Nephron progenitor cell (in vitro differentiated cells): ENCODE measurements at places on chromosomes 7 and 10.

DNA sequence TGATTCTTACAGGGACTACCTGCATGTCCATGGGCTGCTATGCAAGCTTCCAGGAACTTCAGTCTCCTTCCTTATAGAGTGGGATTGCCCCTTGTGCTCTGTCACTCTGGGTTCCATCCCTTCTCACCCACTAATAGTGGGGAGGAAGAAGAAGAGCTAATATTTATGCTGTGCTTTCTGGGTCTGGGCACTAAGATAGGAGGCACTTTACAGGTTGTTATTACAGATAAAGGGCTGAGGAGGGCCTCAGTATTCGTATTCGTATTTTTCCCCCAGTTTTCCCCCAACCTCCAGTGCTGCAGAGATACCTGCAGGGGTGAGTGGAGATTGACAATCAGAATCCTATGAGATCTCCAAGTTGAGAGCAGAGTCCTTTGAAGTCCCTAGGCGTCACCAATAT, 14.2 kb downstream of the HK1 start:
- no peak for DNase-seq

GRCh38 chr7:79341902-79342301, 111.6 kb downstream of the MAGI2 start:
- DNase-seq, result no peak

DNA sequence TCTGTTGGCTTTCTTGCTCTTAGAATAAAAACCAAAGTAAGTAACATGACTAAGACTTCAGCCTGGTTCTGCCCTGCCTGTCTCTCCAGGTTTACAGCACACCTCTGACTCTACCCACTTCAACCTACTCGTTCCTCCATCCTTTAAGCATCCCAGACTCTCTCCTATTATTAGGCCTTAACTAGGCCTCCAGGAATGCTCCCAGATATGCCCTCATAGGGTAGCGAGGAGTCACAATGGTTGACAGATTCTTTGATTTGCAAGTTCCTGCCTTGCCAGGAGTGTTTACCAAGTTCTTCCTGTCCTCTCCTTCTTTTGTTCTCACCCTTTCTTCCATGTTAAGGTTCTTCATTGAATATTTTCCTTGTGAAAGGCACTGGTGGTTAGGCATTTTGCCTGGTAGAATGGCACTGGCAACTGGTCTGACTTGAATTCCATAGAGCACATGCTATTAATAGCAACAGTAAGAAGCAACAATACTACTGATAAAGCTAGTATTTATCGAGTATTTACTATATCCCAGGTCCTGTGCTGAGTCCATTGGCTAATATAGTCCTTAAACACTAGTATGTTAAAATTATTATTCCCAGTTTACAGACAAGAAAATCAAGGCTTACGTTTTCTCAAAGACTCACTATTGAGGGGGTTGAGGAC, 327.9 kb upstream of the PRKCQ start:
- DNase-seq, result no peak

GRCh38 chr7:151592330-151592729, 72.6 kb upstream of the RHEB start:
- DNase-seq, result no peak

DNA sequence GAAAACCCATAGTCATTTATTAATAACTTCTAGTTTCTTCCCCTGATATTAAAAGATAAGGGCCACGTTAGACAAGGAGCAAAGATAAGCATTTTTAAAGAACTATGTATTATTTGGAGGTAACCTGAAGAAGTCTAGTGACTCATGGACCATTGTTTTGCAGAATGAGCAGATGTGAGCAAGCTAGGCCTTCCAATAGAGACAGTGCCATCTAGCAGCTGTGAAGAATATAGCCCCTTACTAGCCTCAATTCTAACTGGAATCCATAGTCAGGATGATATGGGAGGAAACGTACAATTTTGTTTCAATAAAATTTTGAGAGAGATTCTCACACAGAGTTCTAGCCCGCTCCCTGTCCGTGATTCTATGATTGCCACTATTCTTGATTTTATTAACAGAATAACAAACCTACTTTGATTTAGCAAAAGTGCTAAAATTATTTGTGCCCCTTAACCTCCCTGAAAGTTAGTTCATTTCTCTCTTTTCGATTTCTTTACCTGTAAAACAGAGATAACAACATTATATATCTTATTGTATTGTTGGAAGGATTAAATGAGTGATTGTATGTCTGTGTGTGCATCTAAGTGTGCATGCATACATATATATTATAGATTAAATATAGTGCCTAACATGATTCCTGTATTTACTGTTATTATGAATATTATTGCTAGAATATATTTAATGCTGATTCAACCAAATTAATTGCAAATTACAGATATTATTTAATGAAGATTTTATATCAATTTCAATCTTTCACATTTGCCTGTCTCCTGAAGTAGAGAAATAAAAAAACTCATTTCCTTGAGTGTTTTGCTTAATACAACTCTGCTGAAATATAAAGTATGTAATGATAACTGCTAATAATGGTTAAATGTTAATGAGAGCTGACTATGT, 22.7 kb downstream of the FAM237B start:
- no peak for DNase-seq

DNA sequence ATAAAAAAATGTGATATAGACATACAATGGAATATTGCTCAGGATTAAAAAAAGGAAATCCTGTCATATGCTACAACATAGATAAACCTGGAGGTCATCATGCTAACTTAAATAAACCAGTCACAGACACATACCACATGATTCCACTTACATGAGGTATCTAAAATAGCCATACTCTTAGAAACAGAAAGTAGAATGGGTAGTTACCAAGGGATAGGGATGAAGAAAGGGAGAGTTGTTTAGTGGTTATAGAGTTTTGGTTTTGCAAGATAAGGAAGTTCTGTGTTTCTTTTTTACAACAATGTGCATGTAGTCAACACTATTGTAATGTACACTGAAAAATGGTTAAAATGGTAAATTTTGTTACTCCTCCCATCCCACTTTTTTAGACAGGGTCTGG, 30.5 kb downstream of the BICC1 start:
- no peak for DNase-seq

DNA sequence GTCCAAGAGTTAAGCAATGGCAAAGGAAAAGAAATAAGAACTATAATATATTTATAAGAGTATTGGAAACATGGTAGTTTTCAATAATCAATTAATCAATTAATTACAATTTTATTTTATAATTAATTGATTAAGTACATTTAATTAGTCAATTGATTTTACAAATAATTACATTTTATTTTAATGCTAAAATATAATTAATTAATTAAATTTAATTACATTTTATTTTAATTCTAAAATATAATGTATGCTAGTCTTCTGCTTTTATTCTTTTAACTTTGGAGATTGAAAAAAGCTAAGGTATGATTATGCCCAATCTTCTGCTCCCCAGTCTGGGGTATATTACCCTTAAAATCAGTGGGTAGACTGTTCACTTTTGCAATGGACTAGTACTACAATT, 686.8 kb upstream of the LRRTM3 start:
- DNase-seq, result no peak

GRCh38 chr10:75000748-75001321, 110.6 kb upstream of the SAMD8 start:
- no peak for DNase-seq

GRCh38 chr10:26331371-26331770, 106.8 kb upstream of the APBB1IP start:
- no peak for DNase-seq

GRCh38 chr7:35495377-35495776, 199.6 kb downstream of the HERPUD2 start:
- DNase-seq, result no peak

DNA sequence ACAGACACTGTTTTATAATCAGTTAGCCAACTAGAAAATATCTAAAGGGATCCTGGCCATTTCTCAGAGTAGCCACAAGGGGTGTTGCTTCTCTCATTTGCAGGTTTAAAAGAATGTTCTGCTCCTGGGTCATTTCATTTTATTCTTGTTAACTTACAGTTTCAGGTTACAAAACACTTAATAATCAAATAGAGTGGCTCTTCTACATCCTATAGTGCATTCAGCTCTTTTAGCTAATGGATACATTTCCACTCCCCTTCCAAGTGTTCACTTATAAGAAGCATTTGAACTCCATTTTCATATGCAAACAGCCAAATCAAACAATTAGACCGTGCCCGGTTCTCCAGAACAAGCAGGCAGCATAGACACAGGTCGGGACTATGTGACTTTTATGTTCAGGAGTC, 117.5 kb downstream of the TRIL start:
- DNase-seq, result no peak

GRCh38 chr7:94190599-94191061, 186.5 kb upstream of the BET1 start:
- no peak for DNase-seq

GRCh38 chr10:131961047-131961776, 20.5 kb downstream of the BNIP3 start:
- DNase-seq, result no peak

GRCh38 chr10:73979809-73980433, 18.0 kb upstream of the VCL start:
- DNase-seq, result no peak

- no peak for DNase-seq
Measured at GRCh38 chr7:22992874-22993840, 20.8 kb downstream of the HYCC1 start.

GRCh38 chr7:114212721-114213429, 201.7 kb upstream of the FOXP2 start:
- no peak for DNase-seq

GRCh38 chr10:120643351-120643750, 186.3 kb downstream of the PLPP4 start:
- DNase-seq, result no peak

GRCh38 chr10:51031950-51032349, 42.3 kb upstream of the PRKG1 start:
- no peak for DNase-seq

GRCh38 chr7:77188731-77189437, 10.7 kb downstream of the FGL2 start:
- DNase-seq, result no peak

DNA sequence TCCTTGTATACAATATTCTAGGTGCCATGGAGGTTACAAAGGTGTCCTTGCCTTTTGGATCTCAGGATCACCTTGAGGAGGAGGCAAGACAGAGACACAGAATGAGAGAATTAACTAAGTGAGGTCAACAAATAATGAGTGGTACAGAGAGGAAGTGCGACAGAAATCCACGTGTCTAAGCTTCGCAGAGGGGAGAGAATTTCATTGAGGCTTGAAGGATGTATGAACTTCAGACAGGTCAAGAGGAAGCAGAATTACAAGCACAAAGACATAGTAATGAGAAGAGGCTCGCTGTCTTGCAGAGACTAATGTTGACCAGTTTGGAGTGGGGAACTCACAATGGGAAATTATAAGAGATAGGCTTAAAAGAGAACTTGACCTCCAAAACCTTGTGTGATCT, 308.7 kb downstream of the FRMD4A start:
- no peak for DNase-seq

DNA sequence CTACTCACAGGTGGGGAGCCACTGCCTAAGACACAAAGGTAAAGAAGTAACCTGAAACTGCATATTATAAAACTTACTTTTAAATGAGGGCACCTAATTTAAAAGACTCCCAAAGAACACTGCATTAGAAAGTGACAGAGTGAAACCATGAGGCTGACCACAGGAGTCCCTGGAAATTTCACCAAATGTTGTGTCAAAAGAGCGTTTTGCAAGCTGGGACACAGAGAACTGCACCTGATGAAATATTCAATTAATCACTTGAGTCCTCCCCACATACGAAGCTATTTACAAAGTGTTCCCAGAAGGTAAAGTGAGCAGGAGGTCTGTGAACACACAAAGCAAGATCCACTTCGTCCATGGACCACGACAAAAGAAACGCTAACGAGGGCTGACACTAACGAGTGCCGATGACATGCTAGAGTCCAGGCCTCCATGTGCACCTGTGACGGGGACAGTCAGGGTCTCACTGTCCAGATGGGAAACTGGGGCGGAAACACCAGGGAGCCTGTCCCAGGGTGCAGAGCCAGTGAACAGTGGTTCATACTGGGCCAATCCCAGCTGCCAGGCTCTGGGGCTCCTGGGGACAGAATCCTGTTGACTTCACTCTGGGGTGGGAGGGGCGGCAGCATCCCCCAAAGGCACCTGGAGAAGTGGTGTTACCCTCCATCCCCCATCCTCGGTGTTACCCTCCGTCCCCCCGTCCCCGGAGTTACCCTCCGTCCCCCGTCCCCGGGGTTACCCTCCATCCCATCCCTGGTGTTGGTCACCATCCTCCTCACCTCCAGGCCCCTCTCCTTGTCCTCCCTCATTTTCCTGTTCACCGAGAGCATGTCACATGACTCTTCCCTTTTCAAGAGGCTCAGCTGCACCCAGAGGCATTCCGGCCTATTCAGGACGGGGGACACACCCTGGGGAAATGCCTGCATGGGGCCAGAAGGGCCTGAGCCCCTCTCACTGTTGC, 63.4 kb downstream of the DIP2C start:
- DNase-seq, result no peak

GRCh38 chr10:11493646-11494045, 117.8 kb downstream of the USP6NL start:
- no peak for DNase-seq

DNA sequence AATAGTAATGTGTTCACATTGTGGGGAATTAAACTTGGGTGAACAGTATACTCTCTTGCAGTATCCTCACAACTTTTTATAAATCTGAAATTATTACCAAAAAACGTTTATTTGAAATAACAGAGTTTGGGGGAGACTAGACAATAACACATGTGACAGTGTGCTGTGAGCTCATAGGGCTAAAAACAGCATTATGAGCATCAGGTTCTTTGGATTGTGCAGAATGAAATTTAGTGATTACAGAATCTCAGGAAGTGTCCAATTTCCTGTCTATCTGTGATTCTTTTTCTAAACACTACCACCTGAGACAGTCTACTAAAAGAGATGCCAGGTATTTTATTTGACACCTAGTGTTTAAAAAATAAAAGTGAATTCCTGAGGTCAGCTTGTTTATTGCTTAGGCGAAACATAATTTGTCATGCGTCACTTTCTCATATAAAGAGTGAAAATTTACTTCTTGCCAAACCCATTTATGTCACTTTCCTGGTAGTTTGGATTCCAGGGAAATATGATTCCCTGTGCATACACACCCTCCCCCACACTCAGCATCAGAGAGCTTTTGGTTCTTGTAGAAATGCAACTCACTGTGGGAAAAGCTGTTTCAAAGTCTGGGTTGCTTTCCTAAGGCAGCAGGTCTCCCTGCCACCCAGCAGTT, 71.2 kb downstream of the AOAH start:
- DNase-seq, result no peak

DNA sequence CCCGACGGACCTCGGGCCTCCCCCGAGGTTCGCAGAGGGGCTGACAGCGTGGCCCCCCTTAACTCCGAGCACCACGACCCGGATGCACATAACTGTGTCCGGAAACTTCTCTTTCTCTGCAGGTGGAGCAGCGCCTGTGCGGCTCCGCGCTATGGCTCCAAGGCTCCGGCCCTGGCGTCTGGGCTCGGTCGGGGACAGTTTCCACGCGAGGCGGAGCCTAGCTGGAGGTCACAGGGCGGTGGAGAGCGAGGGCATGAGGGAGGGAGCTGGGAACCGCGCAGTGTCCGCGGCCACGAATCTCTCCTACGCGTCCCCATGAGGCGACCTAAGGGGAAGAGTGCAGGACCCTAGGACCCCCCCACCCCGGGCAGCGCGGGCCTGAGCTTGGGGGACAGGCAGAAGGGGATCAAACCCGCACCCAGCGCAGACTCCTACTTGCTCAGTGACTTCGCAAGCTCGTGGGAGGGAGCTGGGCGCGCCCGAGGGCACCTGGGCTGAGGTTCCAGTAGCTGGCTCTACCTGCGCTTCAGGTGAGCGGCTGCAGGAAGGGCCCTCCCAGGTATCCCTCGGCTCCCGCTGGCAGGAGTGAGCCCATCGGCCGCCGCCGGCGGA, 8.6 kb upstream of the MNX1 start:
- no peak for DNase-seq
